H9 (cell line): ENCODE measurements at places on chromosomes 13 and 19. TPM values are rescaled to one million over a fixed set of nuclear protein-coding genes. Genes with fewer than 3 reads are reported as not detected.

Gene FGF14
- total RNA-seq = 0.22 TPM in 2 replicates

Gene ZNF382
- total RNA-seq = 10.8 TPM in 2 replicates

Gene CEACAM16
- not detected in 2 replicates for total RNA-seq

Gene SNRNP70
- 292 and 295 TPM in 2 replicates for total RNA-seq

Gene ZNF628
- 16.5 and 16.6 TPM in 2 replicates for total RNA-seq

Gene CYP4F8
- not detected in 2 replicates for total RNA-seq

Gene DNAAF3
- 3.0 and 4.6 TPM in 2 replicates for total RNA-seq

DNA sequence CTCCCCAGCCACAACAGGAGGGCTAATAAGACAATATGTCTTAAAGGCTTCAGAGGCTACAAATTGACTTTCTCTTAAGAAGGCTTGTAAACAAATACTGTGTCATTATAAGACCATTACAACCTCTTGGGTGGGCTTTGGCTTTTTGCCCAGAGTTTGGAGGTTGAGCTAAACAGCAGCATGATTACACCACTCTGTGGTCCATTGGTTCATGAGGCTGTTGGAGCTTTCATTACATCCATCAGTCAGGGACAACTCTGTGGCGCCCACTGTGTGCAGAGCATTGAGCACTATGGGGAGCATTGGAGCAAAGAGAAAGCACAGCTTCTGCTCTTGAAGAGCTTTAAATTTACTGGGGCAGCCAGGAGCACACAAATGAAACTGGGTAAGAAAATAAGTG lies 75.9 kb downstream of the TNFSF11 start:
- DNase-seq = no peak
- H3K36me3 ChIP-seq = no peaks in the 10 kb centered on the region

DNA sequence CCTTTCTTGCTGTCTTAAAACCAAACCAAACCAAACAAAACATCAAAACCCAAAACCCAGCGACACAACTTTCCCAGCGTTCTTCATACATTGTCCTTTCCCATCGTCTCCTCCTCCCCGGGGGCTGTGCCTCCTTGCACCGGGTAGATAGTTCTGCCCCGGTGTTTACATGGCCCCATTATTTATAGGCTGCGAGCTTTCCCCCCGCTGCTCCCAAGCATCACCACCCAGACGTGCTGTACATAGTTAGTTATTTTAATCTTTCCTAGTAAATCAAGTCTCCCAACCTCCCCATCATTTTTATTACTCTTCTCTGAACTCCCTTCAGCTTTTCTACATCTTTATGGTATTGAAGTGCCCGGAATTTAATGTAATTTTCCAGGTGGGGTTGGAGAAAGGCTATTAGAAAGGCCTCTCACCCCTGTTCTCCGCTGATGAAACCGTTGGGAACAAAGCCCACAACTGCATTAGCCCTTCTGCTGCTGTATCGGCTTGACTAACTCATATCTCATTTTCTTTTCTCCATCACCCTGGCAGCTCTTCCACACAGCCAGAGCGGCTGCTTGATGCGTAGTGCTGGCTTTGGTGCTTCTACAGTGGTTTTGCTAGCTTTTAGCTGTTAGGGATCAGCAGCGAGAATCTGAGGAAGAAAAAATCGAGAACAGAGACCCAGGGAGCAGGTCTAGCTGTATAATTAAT lies 53.1 kb downstream of the FGF9 start:
- H3K4me3 ChIP-seq = no peak overlapping the region
- H3K27ac ChIP-seq = no peak overlapping the region
- H3K27me3 ChIP-seq = no peaks in the 10 kb centered on the region
- no peaks in the 10 kb centered on the region; the same call in 1 of the 2 replicates for H3K4me1 ChIP-seq

- H3K27ac ChIP-seq = no peak overlapping the region
- no peak overlapping the region for H3K4me3 ChIP-seq
- DNase-seq = no peak
- no peaks in the 10 kb centered on the region for H3K4me1 ChIP-seq
- no peaks in the 10 kb centered on the region for H3K27me3 ChIP-seq
These were observed 201.6 kb downstream of the MTUS2 start for GRCh38 chr13:29021717-29022116.

DNA sequence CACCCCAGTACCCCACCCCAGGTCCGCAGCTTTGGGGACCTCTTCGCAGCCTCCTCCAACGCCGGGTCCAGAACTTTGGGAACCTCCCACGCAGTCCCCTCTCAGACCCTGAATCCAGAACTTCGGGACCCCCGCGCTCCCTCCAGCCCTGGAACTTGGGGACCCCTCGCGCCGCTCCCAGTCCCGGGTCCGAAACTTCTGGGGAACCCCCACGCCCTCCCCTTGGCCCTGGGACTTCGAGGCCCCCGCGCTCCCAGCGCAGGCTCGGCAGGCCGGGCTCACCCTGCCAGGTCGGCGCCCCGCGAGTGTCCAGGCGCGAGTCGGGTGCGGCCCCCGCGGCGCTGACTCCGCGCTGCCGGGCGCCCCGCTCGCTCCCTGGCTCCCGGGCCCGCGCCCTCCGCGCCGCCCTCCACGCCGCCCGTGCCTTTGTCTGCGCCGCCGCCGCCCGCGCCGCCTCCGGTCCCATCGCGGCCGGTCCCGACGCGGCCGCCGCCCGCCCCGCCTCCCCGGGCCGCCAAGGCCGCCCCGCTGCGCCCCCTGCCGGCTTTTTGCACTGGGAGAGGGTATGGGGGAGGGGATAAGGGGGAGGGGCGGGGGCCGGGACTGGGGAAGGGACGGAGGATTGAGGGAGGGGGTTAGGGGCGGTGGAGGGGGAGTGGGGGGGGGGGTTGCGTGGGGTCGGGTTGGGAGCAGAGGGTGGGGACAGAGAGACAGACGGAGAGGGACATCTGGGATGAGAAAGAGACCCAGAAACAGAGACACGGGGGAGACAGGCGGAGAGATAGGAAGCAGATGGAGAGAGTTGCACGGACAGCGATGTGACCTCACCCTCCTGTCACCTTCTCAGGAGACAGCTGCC lies at the start of gene HOMER3:
Gene HOMER3, minus strand, starts transcription at position 449 of the 859 bp plus-strand sequence. CDS start 2,235 bp downstream, outside the sequence.
- H3K27ac ChIP-seq = no peak within 1 kb of the TSS
- H3K27me3 ChIP-seq = no peaks in the 10 kb centered on the region
- DNase-seq = peak; percentile 54
- peak within 1 kb of the TSS; percentile 76 for H3K4me3 ChIP-seq
- peaks cover 23% of the 10 kb centered on the region for H3K36me3 ChIP-seq
- no peaks in the 10 kb centered on the region for H3K4me1 ChIP-seq

DNA sequence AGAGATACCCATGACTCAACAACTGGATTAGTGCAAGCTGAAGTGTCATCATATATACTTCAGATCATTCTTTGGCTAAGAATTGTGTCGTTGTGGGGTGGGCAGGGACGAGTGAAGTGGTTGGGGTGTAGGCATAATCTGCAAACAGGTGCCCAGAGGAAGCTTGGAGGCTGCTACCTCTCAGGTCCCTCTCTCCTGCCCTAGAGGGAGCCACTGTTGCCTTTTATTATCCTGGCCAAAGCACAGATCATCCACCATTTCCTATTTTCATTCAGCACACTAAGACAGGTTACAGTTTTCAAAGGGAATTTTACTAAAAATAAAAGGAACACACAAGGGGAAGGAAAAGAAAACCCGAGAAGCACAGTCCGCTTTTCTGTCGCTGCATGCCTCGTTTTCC lies 126.6 kb downstream of the HS6ST3 start:
- peak; percentile 36 for DNase-seq
- H3K36me3 ChIP-seq = 0 out of 2 replicates have a peak, but pooled peaks cover 4% of the 10 kb centered on the region
- no peaks in the 10 kb centered on the region for H3K4me1 ChIP-seq
- H3K27ac ChIP-seq = no peak overlapping the region
- no peaks in the 10 kb centered on the region for H3K27me3 ChIP-seq
- no peak overlapping the region for H3K4me3 ChIP-seq

DNA sequence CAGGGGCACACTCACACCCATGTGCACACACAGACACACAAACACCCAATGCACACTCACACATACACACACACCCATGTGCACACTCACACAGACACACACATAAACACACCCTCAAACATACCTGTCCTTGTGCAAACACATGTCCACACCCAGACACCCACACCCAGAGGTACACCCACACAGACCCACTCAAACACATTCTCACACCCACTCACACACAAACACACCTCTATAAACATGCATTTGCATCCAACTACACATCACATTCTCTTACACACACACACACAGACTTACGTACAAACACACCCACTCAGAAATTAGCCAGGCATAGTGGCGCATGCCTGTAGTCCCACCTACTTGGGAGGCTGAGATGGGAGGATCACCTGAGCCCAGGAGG lies 31.4 kb downstream of the FBN3 start:
- DNase-seq = no peak
- H3K36me3 ChIP-seq = peaks cover 7% of the 10 kb centered on the region; the same call in 1 of the 2 replicates
- H3K27ac ChIP-seq = no peak overlapping the region
- no peaks in the 10 kb centered on the region for H3K27me3 ChIP-seq
- H3K4me1 ChIP-seq = no peaks in the 10 kb centered on the region; the same call in 1 of the 2 replicates

DNA sequence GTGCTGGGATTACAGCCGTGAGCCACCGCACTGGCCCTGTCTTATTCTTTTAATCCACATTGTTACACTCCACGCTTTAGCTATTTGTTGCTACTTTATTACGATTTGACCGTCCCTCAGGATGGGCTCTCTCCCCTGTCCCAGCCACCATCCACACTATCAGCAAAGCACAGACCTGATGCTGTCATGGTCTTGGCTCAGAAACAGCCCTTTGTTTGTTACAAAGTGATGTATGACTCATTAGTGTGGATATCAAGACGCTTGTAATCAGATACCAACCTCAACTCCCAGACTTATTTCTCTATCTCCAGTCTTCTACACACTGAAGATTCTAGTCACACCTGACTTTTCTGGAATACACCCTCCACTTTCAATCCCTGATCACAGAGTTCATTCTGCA lies 84.6 kb upstream of the FREM2 start:
- no peaks in the 10 kb centered on the region for H3K27me3 ChIP-seq
- no peak overlapping the region for H3K4me3 ChIP-seq
- DNase-seq = no peak
- peaks cover 5% of the 10 kb centered on the region; the same call in 1 of the 2 replicates for H3K4me1 ChIP-seq

- H3K27ac ChIP-seq = no peak overlapping the region
- peaks cover 1% of the 10 kb centered on the region; the same call in 2 of the 3 replicates for H3K36me3 ChIP-seq
- no peak overlapping the region for H3K4me3 ChIP-seq
- DNase-seq = no peak
- no peaks in the 10 kb centered on the region for H3K4me1 ChIP-seq
These were observed 1569.4 kb downstream of the PCDH9 start for GRCh38 chr13:65660731-65661130.

GRCh38 chr19:58553799-58554493 lies 959 bp downstream of the CHMP2A start:
- no peaks in the 10 kb centered on the region for H3K4me1 ChIP-seq
- no peak for DNase-seq
- H3K36me3 ChIP-seq = peaks cover 61% of the 10 kb centered on the region
- peak overlapping the region; percentile 94 for H3K4me3 ChIP-seq
- H3K27ac ChIP-seq = peak overlapping the region; percentile 25

DNA sequence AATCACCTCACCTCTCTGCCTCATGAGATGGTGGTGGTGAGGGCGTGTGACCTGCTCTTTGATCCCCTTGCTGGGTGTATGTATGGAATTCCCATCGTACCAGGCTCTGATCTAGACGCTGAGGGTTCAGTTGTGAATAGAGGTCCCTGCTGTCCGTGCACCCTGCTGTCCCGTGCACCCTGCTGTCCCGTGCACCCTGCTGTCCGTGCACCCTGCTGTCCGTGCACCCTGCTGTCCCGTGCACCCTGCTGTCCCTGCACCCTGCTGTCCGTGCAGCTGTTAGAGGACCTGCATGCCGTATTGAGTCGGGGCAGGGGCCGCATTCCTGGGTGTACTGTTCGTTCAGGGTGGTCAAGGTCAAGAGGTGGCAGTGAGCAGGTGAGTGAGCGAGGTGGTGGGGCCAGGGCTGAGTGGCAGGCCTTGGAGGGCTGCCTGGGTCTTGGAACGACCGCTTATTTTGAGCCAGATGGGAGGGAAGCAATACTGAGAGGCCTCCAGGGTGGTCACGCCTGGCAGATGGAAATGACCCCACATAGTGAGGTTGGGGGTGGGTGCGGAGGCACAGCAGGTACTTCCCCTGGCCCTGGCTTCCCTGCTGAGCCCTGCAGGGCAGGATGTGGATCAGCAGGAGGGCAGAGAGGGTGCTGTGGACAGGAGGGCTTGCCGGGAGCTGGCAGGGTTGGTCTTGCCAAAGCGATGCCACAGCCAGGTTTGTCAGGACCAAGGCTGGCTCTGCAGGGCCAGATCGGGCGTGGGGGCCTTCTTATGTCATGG lies 4.6 kb upstream of the EPN1 start:
- peak; percentile 72 for DNase-seq
- peaks cover 79% of the 10 kb centered on the region for H3K36me3 ChIP-seq
- H3K27ac ChIP-seq = no peak overlapping the region

GRCh38 chr19:36876993-36877938 lies 26.6 kb downstream of the ZNF345 start:
- DNase-seq = no peak
- no peak overlapping the region for H3K4me3 ChIP-seq
- no peak overlapping the region for H3K27ac ChIP-seq
- no peaks in the 10 kb centered on the region for H3K27me3 ChIP-seq
- no peaks in the 10 kb centered on the region for H3K4me1 ChIP-seq

GRCh38 chr19:13297023-13297422 lies 146.8 kb downstream of the IER2 start:
- H3K4me3 ChIP-seq = no peak overlapping the region
- no peak for DNase-seq
- H3K4me1 ChIP-seq = no peaks in the 10 kb centered on the region
- no peak overlapping the region for H3K27ac ChIP-seq
- peaks cover 8% of the 10 kb centered on the region for H3K36me3 ChIP-seq
- no peaks in the 10 kb centered on the region for H3K27me3 ChIP-seq

DNA sequence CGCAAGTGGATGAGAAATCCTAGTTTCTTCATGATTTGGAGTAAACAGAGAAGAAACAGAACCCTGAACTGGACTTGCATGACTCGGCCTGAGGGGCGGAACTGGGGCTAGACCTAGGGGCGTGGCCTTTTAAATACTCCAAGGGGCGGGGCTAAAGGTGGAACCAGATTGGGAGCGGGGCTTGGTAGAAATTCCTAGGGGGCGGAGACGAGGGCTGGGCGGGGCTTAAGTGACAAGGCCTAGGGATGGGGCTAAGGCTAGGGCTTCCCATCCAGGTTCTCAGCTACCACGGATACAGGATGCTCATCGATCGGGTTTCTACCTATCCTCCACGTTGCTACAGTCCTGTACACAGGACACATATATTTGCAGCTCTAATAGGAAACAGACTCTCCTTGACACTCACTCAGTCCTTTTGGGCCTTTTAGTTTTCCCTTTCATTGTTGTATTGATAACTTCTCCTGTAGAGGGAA lies 372 bp upstream of the ZNF699 start:
- H3K4me1 ChIP-seq = no peaks in the 10 kb centered on the region; the same call in 1 of the 2 replicates
- peaks cover 5% of the 10 kb centered on the region for H3K36me3 ChIP-seq
- H3K4me3 ChIP-seq = peak overlapping the region; percentile 90
- H3K27ac ChIP-seq = no peak overlapping the region
- H3K27me3 ChIP-seq = no peaks in the 10 kb centered on the region
- DNase-seq = peak; percentile 95

- H3K27ac ChIP-seq = no peak overlapping the region
- peak; percentile 36 for DNase-seq
- peak overlapping the region; percentile 85 for H3K4me3 ChIP-seq
- no peaks in the 10 kb centered on the region for H3K36me3 ChIP-seq
- peaks cover 24% of the 10 kb centered on the region; the same call in 1 of the 2 replicates for H3K27me3 ChIP-seq
- H3K4me1 ChIP-seq = no peaks in the 10 kb centered on the region; the same call in 1 of the 2 replicates
These were observed 1.1 kb downstream of the DACH1 start for GRCh38 chr13:71865874-71866334.

- H3K4me1 ChIP-seq = peaks cover 9% of the 10 kb centered on the region
- H3K27me3 ChIP-seq = no peaks in the 10 kb centered on the region
- H3K36me3 ChIP-seq = peaks cover 6% of the 10 kb centered on the region
- H3K27ac ChIP-seq = no peak overlapping the region
- no peak overlapping the region for H3K4me3 ChIP-seq
These were observed 202.4 kb upstream of the EDNRB start for GRCh38 chr13:78121001-78121400.

- no peak for DNase-seq
- H3K4me3 ChIP-seq = no peak overlapping the region
- no peaks in the 10 kb centered on the region for H3K36me3 ChIP-seq
These were observed 558.5 kb downstream of the RFC3 start for GRCh38 chr13:34376483-34376882.
